ENCODE measurements at places on chromosomes 3 and 15.
A peak's percentile ranks its signal among the peaks of the same experiment; 100 is the strongest.

DNA sequence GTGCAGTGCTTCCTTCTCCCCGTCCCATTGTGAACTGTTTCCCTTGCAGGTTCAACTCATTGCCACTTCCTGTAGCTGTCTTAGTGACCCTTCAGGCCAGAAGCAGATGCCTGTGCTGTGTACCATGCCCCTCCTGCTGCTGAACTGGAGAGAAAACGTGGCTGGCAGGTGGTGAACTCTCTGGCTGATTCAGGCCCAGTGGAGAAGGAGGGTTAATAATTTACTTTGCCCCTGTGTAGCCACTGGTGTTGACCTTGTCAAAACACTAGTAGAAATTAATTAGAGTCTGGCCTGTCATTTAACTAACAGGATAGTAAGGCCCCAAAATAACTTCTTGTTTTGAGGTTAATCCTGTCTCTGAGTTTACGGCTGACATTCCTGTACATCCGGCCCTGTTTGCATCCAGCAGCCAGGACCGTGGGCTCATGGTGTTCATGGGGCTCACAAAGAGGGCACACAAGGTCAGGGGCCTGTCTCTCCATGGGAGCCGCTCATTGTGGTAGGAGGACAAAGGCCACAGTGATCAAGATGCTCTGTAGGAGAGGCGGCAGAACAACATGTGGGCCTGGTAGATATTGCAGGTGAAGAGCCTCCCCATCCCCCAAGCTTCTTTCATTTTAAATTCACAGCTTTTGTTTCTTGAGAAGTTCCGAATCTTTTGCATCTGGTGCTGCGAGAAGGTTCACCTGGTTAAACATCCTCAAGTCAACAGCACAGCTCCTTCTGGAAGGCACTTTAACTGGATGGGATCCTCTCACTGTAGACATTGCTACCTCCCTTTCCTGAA is 101.6 kb downstream of the CGNL1 start:
- no peak for DNase-seq

- no peak for DNase-seq
Observed at GRCh38 chr3:52671676-52672075, 14.0 kb downstream of the PBRM1 start.

DNA sequence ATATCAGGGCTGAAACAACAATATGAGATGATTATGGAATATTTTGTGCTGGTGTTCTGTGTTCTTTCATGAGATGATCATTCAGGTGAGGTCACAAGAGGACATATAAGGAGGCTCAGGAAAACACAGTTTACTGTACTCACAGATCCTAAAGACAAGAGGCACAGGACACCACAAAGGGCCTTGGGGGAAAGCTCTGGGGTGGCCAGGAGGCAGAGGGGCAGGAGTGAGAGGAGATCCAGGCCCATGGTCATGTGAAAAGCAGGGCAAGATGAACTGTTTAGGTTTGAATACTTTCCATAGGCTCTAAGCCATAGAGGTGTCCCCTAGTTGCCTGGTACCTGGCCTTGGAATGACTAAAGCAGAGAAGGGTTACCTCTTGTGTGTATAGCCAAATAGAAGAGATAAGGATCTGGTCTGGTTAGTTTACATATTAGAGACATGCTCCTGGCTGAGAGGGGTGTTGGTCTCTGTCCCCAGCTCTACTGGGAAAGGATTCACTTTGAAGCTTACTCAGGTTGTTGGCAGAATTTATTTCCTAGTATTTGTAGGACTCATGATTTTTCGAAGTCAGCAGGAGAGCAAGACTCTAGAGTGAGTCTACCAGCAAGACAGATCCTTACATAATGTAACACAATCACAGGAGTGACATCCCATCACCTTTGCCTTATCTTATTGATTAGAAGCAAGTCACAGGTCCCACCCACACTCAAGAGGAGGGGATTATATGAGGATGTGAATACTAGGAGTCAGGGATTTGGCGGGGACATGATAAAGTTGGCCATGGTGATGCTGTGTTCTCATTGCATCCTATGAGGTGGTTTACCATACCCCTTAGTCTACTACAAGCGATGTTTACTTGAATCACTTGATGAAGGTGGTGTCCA is 11.3 kb upstream of the TM4SF1 start:
- DNase-seq: no peak

DNA sequence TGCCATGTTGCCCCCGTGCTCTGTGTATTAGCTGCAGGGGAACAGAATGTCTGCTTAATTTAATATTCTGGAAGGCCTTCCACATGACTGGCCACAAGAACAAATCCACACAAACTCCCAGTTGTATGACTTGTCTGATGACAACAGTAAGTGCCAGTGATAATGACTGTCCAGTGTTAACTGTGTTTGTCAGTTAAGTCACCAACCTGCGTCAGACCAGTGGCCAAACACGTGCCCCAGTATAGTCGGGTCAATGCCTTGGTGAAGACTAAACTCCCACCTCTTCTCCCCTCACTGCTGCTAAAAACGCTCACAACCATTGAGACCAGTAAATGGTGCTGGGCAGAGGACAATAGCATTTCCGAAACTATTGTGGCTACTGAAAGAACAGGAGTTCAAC is 9.8 kb upstream of the ATP13A5 start:
- DNase-seq: no peak

- no peak for DNase-seq
Observed at GRCh38 chr3:61199843-61200242, 51.4 kb downstream of the FHIT start.

DNA sequence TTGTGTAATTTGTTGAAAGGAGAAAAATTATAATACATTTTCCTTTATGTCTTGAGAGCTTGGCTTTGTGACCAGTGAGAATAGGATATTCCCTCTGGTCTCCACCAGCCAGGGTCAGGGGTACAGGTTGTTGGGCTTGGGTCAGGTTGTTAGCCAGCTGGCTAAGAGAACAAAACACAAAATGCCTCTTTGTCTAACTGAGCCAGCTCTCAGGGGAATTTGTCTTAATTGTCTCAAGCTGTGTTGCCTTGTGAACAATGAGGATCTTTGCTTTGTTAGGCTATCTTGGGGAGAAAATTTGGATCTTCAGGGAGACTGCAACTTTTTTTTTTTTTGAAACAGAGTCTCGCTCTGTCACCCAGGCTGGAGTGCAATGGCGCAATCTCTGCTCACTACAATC is 17.7 kb upstream of the GK5 start:
- no peak for DNase-seq

- DNase-seq: peak; percentile 96
Observed at GRCh38 chr3:169772305-169772896, 795 bp upstream of the MYNN start.

- no peak for DNase-seq
Observed at GRCh38 chr3:116442331-116443021, 2.8 kb downstream of the LSAMP start.

- no peak for DNase-seq
Observed at GRCh38 chr15:39362821-39363561, 217.9 kb upstream of the THBS1 start.

DNA sequence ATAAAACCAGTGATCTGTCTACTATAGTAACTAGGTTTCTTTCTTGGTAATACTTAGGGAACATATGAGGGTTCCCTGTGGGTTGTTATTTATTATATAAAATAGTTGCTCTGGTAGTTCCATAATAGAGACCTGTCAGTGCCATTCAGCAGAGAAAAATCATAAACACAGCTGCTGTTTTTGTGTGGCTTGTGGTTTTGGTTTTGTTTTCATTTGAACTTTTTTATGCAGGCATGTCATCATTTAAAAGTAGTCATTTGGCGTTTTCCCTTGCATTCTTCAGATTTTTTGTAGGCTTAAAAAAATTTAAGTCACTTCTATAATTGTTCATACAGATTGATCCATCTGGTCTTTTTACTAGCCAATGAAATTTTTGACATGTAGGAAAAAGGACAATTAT is 47.9 kb downstream of the PIK3CA start:
- DNase-seq: no peak

GRCh38 chr15:93241696-93242585 is 152.9 kb upstream of the RGMA start:
- DNase-seq: no peak

- DNase-seq: no peak
Observed at GRCh38 chr3:178773358-178773757, 237.1 kb downstream of the KCNMB2 start.

GRCh38 chr3:35088943-35089342 is 550.4 kb upstream of the ARPP21 start:
- DNase-seq: no peak

- DNase-seq: no peak
Observed at GRCh38 chr3:195768414-195768813, 43.3 kb downstream of the MUC4 start.

DNA sequence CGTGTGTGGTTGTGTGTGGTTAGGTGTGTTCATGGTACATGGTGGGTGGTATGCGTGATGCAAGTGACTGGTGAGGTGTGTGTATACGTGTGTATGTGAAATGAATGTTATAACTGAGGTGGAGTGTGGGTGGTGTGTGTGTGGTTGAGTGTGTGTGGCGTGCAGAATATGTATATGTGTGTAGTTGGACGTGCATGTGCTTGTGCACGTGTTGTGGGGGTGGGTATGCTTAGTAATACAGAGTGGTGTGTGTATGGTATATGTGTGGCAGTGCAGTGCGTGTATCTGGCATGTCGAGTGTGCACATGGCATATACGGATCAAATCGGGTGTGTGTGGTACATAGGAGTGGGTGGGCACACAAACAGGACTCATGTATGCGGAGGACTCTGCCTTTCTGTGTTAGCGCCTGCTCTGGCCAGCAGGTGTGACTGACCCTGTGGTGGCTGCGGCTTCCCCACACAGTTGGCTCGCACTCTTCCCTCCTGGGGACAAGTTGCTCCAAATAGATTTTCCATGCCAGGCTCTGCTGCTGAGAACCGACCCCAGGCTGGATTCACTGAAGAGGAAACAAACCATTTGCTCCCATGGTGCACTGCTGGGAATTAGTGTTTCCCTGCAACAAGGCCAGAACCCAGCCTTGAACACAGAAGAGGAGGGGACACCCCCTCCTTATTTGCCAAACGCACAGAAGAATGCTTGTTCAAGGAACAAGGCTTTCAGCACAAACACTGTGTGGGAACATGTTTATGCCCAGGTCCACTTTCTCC is 1.2 kb upstream of the C3orf70 start:
- peak; percentile 8 for DNase-seq

DNA sequence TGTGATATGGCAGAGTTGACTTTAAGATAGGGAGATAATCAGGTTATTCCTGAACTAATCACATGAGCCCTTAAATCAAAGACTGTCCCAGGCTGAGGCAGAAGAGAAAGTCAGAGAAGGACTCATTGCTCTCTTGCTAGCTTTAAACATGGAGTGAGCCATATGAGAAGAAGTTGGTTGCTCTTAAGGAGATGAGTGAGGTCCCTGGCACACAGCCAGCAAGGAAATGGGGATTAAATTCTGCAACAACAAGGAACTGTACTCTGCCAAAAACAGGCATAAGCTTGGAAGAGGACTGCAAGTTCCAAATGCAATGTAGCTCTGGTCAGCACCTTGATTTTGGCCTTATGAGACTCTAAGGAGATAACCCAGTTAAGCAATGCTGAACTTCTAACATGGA is 457.0 kb downstream of the PLOD2 start:
- no peak for DNase-seq

DNA sequence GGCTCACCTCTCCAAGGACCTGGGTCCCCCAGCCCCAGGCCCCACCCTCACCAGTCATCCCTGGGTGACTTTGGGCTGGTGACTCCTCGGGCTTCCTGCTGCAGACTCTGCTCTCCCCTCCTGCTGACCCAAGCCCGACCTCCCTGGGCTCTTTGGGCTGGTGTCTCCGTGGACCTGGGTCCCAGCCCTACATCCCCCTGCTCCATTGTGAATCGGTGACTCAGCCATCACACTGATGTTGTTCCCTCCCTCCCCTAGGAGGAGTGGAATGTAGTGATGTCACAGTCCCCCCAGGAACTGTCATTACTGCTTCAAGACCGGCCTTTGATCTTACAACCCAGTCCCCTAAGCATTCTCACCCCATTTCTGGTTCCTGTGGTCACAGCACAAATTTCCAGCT is 83.7 kb downstream of the ADAMTS7 start:
- no peak for DNase-seq

- DNase-seq: no peak
Observed at GRCh38 chr15:59148153-59148833, 43.3 kb downstream of the CCNB2 start.
